ENCODE measurements at places on chromosomes 11 and 22. TPM values are rescaled to one million over a fixed set of nuclear protein-coding genes. Genes with fewer than 3 reads are reported as not detected.

OR8D4 gene
- polyA plus RNA-seq: not detected

SLC22A12 gene
- polyA plus RNA-seq: not detected

GNG3 gene
- 0.83 TPM for polyA plus RNA-seq

- DNase-seq: no peak
- H3K4me3 ChIP-seq: no peak overlapping the region
- H3K27ac ChIP-seq: no peak overlapping the region
- no peaks in the 10 kb centered on the region for H3K36me3 ChIP-seq
- H3K4me1 ChIP-seq: no peaks in the 10 kb centered on the region
Observed at GRCh38 chr11:3186166-3186953, 21.2 kb upstream of the OSBPL5 start.

DNA sequence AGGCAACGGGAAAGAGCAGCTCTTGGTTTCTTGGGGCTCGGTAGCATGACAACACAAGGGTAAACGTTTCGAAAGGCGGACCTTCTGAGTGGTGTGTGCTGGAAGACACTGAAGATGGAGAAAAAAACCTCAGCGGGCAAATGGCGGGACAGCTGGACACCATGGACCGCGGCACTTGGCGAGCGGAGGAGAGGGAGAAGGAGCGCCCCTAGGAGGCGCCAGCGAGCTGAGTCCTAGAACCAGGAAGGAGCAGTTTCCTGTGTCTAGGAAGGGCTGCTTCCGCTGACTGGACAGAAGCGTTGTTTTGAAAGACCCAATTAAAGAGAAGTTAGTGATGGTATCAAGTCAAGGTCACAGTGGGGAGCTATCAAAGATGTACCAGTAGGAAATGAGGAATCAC, 44.0 kb upstream of the OPCML start:
- no peak overlapping the region for H3K27ac ChIP-seq
- H3K4me1 ChIP-seq: no peaks in the 10 kb centered on the region
- H3K4me3 ChIP-seq: no peak overlapping the region
- no peaks in the 10 kb centered on the region for H3K27me3 ChIP-seq
- H3K36me3 ChIP-seq: no peaks in the 10 kb centered on the region

GRCh38 chr11:20656901-20657300, 12.5 kb upstream of the NELL1 start:
- H3K27ac ChIP-seq: no peak overlapping the region
- no peak overlapping the region for H3K4me3 ChIP-seq
- no peak for DNase-seq

DNA sequence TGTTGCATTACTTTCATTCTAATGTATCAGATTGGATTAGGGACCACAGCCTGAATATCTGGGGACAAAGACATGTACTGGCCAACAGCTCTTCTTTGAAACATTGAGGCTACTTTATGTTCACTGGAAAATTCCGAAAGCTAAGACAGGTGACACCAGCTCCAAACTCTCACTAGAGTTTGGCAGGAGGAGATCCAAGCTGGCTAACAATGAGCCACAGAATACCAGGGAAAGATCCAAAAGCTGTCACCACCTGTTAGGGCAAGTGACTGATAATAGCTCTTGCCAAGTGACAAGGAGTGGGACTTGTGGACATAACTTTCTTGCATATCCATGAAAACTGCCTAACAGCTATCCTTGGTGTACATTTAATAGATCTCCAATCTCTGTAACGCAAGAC, 333.3 kb downstream of the TTC28 start:
- no peak overlapping the region for H3K27ac ChIP-seq
- H3K36me3 ChIP-seq: no peaks in the 10 kb centered on the region
- no peaks in the 10 kb centered on the region for H3K4me1 ChIP-seq
- H3K27me3 ChIP-seq: peaks cover 2% of the 10 kb centered on the region
- no peak for DNase-seq

GRCh38 chr11:1773131-1773993, 9.6 kb upstream of the CTSD start:
- DNase-seq: no peak
- H3K4me3 ChIP-seq: no peak overlapping the region
- no peak overlapping the region for H3K27ac ChIP-seq
- no peaks in the 10 kb centered on the region for H3K27me3 ChIP-seq
- H3K4me1 ChIP-seq: peaks cover 4% of the 10 kb centered on the region

DNA sequence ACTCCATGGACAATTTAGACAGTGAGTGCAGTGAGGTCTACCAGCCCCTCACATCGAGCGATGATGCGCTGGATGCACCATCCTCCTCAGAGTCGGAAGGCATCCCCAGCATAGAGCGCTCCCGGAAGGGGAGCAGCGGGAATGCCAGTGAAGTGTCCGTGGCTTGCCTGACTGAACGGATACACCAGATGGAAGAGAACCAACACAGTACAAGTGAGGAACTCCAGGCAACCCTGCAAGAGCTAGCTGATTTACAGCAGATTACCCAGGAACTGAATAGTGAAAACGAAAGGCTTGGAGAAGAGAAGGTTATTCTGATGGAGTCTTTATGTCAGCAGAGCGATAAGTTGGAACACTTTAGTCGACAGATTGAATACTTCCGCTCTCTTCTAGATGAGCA, 51.4 kb downstream of the SPECC1L start:
- H3K4me1 ChIP-seq: no peaks in the 10 kb centered on the region
- no peak for DNase-seq
- peaks cover 4% of the 10 kb centered on the region for H3K36me3 ChIP-seq
- H3K4me3 ChIP-seq: no peak overlapping the region
- no peak overlapping the region for H3K27ac ChIP-seq
- no peaks in the 10 kb centered on the region for H3K27me3 ChIP-seq

- no peak for DNase-seq
- H3K4me1 ChIP-seq: peaks cover 13% of the 10 kb centered on the region
- no peaks in the 10 kb centered on the region for H3K27me3 ChIP-seq
- no peak overlapping the region for H3K4me3 ChIP-seq
Observed at GRCh38 chr11:67640021-67640757, 626 bp upstream of the TBX10 start.

- DNase-seq: peak; percentile 44
- H3K36me3 ChIP-seq: no peaks in the 10 kb centered on the region
- peak overlapping the region; percentile 40 for H3K27ac ChIP-seq
- peaks cover 20% of the 10 kb centered on the region for H3K4me1 ChIP-seq
- H3K4me3 ChIP-seq: peak overlapping the region; percentile 29
Observed at GRCh38 chr11:130118165-130118564, 41.4 kb upstream of the ST14 start.

DNA sequence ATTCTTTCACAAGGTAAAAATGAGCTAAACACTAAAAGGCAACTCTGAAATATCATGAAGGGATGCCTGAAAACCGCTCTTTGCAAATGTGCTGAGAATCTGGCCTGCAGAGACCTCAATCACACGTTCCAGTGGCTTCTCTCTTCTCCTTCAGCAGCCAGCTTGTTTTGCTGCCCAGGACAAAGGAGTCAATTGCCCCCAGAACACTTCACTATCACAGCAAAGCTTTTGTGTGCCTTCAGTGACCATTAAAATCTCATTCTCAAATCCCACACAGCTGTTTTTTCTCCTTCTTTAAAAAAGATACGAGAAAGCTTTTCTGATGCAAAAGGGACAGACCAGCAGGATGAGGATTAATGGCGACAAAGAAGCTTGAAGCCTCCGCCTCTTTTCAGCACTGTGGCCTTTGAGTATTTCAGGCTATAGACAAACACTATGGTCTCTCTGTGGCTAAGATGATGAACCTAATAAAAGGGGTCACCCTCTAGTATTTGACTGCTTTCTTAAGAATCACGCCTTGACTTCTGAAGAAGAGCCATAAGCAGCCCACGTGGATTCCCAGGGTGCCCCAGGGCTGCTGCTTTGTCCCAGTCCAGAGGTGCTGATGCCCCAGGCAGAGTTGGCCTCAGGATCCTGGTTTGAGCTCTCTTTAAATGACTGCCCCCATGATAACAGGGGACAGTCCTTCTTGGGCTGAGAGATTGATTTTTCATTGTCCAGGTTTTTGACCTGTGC, 33.4 kb upstream of the NRIP3 start:
- no peak overlapping the region for H3K27ac ChIP-seq
- H3K4me1 ChIP-seq: no peaks in the 10 kb centered on the region
- H3K27me3 ChIP-seq: no peaks in the 10 kb centered on the region

GRCh38 chr11:60362241-60362640, 16.1 kb upstream of the MS4A7 start:
- DNase-seq: no peak
- H3K4me1 ChIP-seq: peaks cover 9% of the 10 kb centered on the region
- no peaks in the 10 kb centered on the region for H3K27me3 ChIP-seq

GRCh38 chr11:36160091-36160490, 129.1 kb downstream of the COMMD9 start:
- H3K4me1 ChIP-seq: no peaks in the 10 kb centered on the region
- H3K27ac ChIP-seq: no peak overlapping the region
- no peaks in the 10 kb centered on the region for H3K36me3 ChIP-seq
